ENCODE measurements at places on chromosomes 3 and 15. TPM values are rescaled to one million over a fixed set of nuclear protein-coding genes. Genes with fewer than 3 reads are reported as not detected.

- H3K36me3 ChIP-seq = peaks cover 4% of the 10 kb centered on the region
- no peak for DNase-seq
- peaks cover 31% of the 10 kb centered on the region for H3K4me1 ChIP-seq
- H3K4me3 ChIP-seq = peak overlapping the region; percentile 74
- peak overlapping the region; percentile 84 for H3K27ac ChIP-seq
Measured at GRCh38 chr3:50358355-50358910, 888 bp downstream of the TMEM115 start.

DNA sequence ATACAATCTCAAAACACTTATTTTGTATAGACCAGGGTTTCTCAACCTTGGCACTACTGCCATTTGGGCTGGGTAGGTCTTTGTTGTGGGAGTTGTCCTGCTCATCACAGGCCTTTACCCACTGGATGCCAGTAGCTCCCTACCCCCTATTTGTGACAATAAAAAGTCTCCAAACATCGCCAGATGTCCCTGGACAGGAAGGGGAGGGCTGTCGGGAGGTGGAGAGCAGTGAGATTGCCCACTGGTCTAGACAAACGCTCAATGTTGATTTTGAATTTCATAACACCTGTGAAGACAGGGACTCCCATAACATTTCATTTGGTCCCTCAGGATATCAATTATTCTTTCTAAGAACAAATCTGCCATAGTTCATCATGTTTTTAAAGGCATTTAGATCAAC, 151.7 kb upstream of the PTPRG start:
- no peaks in the 10 kb centered on the region for H3K27me3 ChIP-seq
- no peak for DNase-seq
- no peaks in the 10 kb centered on the region for H3K4me1 ChIP-seq

DNA sequence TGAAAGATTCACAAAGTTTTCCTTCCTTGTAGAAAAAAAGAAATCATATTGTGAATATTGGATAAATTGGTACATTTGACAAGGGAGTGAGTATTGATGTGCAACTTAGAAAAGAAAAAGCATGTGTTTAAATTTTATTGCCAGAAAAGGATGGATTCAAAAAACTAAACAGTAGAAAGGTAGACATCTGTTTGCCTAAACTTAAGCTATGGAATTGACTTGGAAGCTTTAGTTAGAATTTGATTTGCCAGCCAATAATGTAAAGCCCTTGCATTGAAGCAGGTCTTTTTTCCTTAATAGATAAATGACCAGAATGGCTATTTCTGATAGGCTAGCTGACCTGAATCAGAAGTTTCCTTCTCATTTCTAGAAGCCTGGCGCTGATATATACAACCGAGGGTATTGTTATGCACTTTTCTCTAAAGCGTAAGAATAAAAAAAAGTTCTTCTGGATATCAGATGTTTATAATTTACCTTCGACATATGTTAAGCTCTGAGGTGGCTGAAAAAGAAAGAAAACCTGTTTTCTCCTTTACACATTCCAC, 4.2 kb downstream of the RARB start:
- peak overlapping the region; percentile 93 for H3K27ac ChIP-seq
- no peak for DNase-seq

DNA sequence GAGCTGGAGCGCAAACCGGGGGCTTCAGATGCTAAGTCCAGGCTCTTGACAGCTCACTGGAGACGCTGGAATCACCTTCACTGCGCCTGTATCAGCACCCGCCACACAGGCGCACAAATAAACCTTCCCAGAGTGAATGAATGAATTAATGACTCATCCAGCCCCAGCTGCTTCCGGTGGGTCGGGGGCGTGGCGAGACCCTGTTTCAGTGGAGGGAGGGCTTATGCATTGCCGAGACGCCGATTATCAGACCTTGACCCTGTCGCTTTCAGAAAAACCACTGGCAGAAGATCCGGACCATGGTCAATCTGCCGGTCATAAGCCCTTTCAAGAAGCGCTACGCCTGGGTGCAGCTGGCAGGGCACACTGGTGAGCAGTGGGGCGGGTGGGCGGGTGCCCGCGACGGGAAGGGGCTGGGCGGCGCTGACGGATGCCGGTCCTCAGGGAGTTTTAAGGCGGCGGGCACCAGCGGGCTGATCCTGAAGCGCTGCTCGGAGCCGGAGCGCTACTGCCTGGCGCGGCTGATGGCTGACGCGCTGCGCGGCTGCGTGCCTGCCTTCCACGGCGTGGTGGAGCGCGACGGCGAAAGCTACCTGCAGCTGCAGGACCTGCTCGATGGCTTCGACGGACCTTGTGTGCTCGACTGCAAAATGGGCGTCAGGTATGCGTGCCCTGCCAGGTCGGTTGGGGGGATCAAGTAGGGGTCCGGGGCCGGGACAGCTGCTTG, 7.7 kb downstream of the ITPKA start:
- H3K4me1 ChIP-seq = peaks cover 21% of the 10 kb centered on the region
- no peaks in the 10 kb centered on the region for H3K36me3 ChIP-seq
- H3K27me3 ChIP-seq = peaks cover 87% of the 10 kb centered on the region
- no peak overlapping the region for H3K4me3 ChIP-seq
- DNase-seq = no peak

DNA sequence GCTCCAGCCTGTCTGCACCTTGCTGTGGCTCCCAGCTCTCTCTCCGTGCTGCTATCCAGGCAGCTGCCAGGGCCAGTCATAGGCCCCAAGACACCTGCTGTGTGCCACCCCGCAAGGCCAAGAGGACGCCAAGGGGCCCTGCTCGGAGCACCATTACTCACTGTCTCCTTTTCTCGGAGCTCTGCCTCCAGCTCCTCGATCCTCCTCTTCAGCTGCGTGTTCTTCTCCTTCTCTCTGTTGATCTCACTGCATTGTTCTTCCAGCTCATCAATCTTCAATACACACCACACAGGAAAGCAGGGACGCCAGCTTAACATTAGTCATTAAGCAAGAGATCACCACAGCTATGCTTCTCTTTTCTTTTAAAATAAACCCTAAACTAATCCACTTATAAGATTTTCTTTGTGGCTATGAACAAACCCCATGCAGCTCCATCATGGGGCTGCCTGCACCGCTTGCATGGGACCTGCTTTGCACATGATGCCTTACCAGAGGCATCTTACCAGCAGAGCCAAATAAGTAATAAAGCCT, 42.6 kb downstream of the WHAMM start:
- no peak overlapping the region for H3K4me3 ChIP-seq
- no peaks in the 10 kb centered on the region for H3K4me1 ChIP-seq
- no peak overlapping the region for H3K27ac ChIP-seq
- no peak for DNase-seq
- H3K36me3 ChIP-seq = no peaks in the 10 kb centered on the region

The ARHGEF26 gene
- total RNA-seq = 27.7 TPM

- H3K4me3 ChIP-seq = no peak overlapping the region
- H3K36me3 ChIP-seq = peaks cover 55% of the 10 kb centered on the region
- no peaks in the 10 kb centered on the region for H3K4me1 ChIP-seq
- H3K27ac ChIP-seq = no peak overlapping the region
- DNase-seq = no peak
Measured at GRCh38 chr3:12503126-12503957, 19.1 kb downstream of the TSEN2 start.

- no peaks in the 10 kb centered on the region for H3K4me1 ChIP-seq
- no peaks in the 10 kb centered on the region for H3K27me3 ChIP-seq
- DNase-seq = no peak
- H3K36me3 ChIP-seq = no peaks in the 10 kb centered on the region
- H3K4me3 ChIP-seq = no peak overlapping the region
Measured at GRCh38 chr3:143822798-143823197, 25.5 kb downstream of the SLC9A9 start.

DNA sequence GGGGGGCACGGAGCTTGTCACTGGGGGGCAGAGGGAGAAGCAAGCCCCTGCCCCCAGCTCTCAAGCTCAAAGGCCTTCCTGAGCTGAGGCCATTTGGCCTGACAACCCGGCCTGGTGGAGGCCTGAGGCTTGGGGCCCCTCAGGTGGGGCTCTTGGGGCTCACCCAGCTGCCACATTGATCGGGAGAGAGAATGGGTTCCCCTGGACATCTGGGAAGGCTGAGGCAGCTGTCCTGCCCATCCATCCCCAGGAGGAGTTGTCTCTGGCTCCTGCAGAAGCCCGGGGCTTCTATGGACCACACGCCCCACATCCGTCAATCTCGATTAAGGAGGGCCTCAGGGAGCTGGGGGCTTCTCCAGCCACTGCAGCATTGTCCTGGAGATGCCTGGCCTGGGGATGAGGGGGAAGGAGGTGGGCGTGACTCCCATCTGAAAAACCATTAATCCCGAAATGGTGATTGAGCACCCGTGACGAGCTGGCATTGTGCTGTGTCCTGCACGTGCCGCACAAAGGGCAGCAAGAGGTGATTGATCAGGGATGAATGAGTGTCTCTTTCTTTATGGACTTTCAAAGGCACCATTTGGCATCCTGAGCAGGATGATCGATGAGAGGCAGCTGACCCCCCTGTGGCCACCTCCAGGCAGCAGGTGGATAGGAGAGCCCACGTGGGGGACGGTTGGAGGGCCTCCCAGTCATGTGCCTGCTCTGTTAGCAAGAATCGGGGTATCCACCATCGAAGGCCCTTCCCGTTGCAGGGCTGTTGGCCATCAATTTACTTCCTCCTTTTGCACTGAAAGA, 17.2 kb upstream of the CRABP1 start:
- H3K4me1 ChIP-seq = no peaks in the 10 kb centered on the region
- H3K27me3 ChIP-seq = no peaks in the 10 kb centered on the region
- DNase-seq = no peak
- H3K36me3 ChIP-seq = no peaks in the 10 kb centered on the region

DNA sequence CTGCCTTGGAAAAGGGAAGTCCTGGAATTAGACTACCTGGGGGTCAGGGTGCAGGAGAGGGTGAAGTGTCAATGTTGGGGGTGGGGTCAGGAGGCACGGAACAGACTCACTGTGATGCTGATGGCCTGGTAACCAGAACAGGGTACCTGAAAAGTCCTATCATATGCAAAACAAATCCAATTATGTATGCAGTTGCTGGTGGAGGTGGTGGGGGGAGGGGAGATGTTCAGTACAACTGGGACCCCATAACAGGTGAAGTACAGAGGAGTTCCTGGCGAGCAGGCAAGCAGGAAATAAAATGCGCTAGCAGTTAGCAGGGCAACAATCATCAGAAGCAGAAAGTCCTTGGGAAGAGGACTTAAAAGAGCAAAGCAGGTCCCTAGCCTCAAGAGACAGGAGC, 4.2 kb upstream of the KATNBL1 start:
- no peaks in the 10 kb centered on the region for H3K27me3 ChIP-seq
- no peak overlapping the region for H3K4me3 ChIP-seq
- no peak for DNase-seq
- peaks cover 4% of the 10 kb centered on the region for H3K4me1 ChIP-seq

- DNase-seq = no peak
- H3K27me3 ChIP-seq = no peaks in the 10 kb centered on the region
- no peaks in the 10 kb centered on the region for H3K4me1 ChIP-seq
- H3K27ac ChIP-seq = no peak overlapping the region
- H3K36me3 ChIP-seq = no peaks in the 10 kb centered on the region
Measured at GRCh38 chr3:14063152-14063551, 61.5 kb downstream of the CHCHD4 start.

- no peak for DNase-seq
- H3K27ac ChIP-seq = no peak overlapping the region
- no peaks in the 10 kb centered on the region for H3K27me3 ChIP-seq
- H3K36me3 ChIP-seq = no peaks in the 10 kb centered on the region
Measured at GRCh38 chr3:27290760-27291159, 78.4 kb downstream of the NEK10 start.

GRCh38 chr15:99704444-99704838, 28.8 kb downstream of the LYSMD4 start:
- no peak overlapping the region for H3K4me3 ChIP-seq
- H3K27me3 ChIP-seq = no peaks in the 10 kb centered on the region
- peaks cover 42% of the 10 kb centered on the region for H3K4me1 ChIP-seq
- H3K36me3 ChIP-seq = no peaks in the 10 kb centered on the region

The VGLL3 gene
- 33.1 TPM for total RNA-seq

The GRIP2 gene
- total RNA-seq = 1.3 TPM

DNA sequence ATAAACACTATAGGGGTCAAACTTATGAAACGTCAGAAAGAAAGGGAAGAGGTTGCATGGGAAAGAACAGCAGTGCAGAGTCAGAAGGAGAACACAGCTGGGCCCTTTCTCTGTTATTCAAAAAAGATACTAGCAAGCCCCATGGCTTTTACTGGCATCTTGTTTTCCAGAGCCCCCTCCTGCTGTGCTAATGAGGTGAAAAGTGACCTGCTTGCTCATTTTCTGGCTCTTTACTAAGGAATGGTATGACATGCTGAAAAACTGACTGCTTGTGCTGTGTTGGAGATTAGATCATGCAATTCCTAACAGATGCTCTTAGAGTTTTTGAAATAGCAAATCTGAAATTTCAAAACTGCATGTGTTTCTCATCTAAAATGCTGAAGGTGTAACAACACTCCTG, 541.6 kb upstream of the ALCAM start:
- H3K36me3 ChIP-seq = no peaks in the 10 kb centered on the region
- H3K27ac ChIP-seq = no peak overlapping the region
- no peaks in the 10 kb centered on the region for H3K4me1 ChIP-seq
- no peak overlapping the region for H3K4me3 ChIP-seq

GRCh38 chr3:178201714-178202113, 334.5 kb upstream of the KCNMB2 start:
- H3K4me3 ChIP-seq = no peak overlapping the region
- DNase-seq = no peak
- H3K27me3 ChIP-seq = no peaks in the 10 kb centered on the region
- no peak overlapping the region for H3K27ac ChIP-seq
- H3K4me1 ChIP-seq = no peaks in the 10 kb centered on the region
